ENCODE measurements at places on chromosomes 6 and 20.

DNA sequence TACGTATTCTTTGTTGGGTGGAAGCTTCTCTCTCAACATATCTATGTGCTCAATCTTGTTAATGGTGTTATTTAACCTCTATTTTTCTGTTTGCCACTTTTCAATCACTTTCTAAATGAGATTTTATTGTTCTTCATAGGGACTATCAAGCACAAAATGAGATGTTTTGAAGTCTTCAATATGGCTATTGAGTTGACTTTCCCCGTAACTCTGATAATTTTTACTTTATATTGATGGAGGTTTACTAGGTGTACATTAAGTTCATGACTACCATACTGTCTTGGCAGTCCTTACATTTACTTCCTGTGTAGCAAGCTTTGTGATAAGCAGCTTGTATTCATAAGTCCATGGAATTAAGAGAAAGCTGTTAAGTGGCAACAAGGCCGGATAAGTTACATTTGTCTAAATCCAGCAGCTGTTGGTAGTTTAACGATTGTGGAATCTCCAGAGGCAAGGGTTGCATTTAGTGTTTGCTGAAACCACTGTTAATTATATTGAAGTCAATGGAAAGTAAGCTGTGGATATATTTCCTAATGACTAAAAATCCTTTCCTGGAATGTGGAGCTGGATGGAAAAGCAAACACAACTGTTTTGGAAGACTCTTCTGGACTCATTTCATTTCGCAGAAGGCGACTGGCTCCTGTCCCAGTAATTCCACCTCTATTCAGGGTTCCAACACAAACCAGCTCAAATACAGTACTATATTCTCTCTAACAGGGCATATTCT lies 57.3 kb upstream of the SMIM29 start:
- DNase-seq: no peak

- DNase-seq: no peak
These were observed 59.7 kb downstream of the BTBD9 start for GRCh38 chr6:38580030-38580429.

DNA sequence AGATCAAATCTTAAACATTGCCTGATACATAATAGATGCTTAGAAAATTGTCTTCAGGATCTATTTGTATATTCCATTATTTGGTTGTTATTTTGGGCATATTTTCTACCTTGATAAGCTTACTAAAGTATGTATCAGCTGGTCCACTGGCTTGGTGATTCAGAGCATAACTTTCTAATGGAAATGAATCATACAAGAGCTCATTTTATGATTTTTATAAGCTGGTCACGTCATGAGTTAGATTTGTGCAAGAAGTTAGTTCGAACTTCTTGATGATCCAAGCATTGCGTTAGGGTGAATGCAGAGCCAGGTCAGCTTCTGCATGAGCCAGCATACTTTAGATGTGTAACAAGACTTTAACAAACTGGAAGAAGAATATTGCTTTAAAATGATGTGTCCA lies 144.5 kb upstream of the FLRT3 start:
- no peak for DNase-seq

DNA sequence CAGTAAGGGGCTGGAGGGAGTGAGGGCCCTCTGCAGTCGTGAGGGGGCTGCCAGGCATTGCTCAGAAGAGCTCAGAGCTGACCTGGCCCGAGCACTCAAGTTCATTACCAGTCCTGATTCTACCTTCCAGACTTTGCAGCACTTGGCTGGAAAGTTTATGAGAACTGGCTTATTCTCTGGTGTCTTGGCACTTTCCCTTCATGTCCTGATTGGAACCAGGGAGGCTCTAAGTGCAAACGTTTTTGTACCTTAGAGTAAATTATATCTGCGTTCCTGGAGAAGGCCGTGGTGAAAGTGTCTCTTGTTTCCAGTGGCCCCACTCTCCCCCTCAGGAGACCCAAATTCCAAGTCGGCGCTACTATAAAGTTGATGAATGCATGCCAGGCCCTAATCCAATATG lies 402.3 kb downstream of the CDC5L start:
- no peak for DNase-seq

GRCh38 chr20:24662752-24663365 lies 193.4 kb downstream of the SYNDIG1 start:
- no peak for DNase-seq

DNA sequence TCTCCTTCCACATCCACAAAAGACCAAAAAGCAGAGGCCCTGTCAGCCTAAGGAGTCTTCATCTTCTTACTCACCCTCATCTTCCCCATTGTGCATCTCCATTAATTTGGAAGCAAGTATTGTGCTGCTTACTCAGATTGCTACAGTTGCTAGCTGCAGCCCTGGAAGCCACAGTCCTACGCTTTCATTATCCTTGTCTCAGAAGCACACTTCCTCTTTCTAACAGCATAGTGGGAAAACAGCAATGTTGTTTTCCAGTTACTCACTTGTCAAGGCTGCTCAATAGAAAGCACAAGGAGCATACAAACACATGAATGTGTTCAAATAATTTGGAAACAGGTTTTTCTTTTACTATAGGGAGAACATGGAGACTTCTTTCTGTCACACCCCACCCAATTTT lies 76.6 kb upstream of the RBM24 start:
- no peak for DNase-seq
